A673 (cell line): ENCODE measurements at places on chromosomes 2 and 18.

DNA sequence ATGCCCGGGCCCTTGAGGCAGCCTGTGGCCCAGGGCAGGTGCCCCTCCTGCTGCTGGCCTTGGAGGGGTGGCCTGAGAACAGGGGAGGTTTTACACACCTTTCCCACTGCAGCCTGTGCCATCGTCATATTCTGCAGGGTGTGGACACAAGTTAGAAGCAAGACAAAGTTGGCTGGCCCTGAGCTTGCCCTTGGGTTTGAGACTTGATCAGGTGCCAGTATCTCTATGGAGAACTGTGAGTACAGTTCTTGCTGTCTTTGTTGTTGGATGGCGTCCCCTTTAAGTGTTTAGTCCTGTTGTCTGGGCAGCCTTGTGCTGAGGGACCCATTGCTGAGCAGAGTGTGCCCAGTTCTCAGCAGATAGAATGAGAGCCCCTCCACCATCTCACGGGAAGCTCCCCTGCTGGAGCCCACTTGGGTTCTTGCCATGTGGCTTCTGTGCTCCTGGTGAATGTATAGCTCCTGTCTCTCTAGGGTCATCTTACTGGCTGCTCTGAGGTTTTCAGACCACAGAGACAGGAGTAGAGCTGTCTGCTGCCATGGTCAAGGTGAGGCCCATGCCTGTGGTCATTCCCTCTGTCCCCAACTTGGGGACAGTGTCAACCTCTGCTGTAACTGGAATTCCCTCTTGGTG is 115.9 kb downstream of the SH3RF3 start:
- no peaks in the 10 kb centered on the region for H3K36me3 ChIP-seq
- no peak for DNase-seq
- H3K4me3 ChIP-seq, result no peak overlapping the region
- H3K4me1 ChIP-seq, result no peaks in the 10 kb centered on the region
- H3K27me3 ChIP-seq, result no peaks in the 10 kb centered on the region

- H3K36me3 ChIP-seq, result no peaks in the 10 kb centered on the region
- H3K27ac ChIP-seq, result no peak overlapping the region
- no peaks in the 10 kb centered on the region for H3K4me1 ChIP-seq
- no peak for DNase-seq
Measured at GRCh38 chr18:70276416-70277191, 12.2 kb upstream of the SOCS6 start.

GRCh38 chr2:148888986-148889385 is 14.0 kb downstream of the KIF5C start:
- H3K36me3 ChIP-seq, result no peaks in the 10 kb centered on the region
- no peak for DNase-seq
- peaks cover 53% of the 10 kb centered on the region for H3K27me3 ChIP-seq
- H3K27ac ChIP-seq, result no peak overlapping the region
- H3K4me3 ChIP-seq, result no peak overlapping the region

- H3K27ac ChIP-seq, result peak overlapping the region; percentile 75
- peak overlapping the region; percentile 61 for H3K4me3 ChIP-seq
- DNase-seq, result peak; percentile 91
Measured at GRCh38 chr2:55282110-55282917, 13.3 kb upstream of the MTIF2 start.

DNA sequence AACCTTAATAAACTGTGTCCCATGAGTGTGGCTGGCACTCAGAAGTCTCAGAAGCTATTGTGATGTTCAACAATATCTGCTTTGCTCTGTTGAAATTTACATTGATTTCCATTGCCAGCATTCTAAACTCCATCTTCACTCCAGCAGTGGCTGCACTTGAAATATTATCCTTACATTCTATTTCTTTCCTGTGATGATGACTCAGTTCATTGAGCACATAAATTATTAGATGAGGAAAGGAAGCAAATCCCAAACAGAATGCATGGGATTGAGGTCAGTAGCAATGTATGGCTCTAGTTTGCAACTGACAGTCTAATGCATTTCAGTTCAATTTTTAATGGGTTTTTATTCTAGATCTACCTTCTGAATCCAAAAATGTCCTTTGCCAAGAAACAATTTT is 92.4 kb upstream of the TTN start:
- no peaks in the 10 kb centered on the region for H3K36me3 ChIP-seq
- no peak for DNase-seq
- no peak overlapping the region for H3K4me3 ChIP-seq
- no peak overlapping the region for H3K27ac ChIP-seq

DNA sequence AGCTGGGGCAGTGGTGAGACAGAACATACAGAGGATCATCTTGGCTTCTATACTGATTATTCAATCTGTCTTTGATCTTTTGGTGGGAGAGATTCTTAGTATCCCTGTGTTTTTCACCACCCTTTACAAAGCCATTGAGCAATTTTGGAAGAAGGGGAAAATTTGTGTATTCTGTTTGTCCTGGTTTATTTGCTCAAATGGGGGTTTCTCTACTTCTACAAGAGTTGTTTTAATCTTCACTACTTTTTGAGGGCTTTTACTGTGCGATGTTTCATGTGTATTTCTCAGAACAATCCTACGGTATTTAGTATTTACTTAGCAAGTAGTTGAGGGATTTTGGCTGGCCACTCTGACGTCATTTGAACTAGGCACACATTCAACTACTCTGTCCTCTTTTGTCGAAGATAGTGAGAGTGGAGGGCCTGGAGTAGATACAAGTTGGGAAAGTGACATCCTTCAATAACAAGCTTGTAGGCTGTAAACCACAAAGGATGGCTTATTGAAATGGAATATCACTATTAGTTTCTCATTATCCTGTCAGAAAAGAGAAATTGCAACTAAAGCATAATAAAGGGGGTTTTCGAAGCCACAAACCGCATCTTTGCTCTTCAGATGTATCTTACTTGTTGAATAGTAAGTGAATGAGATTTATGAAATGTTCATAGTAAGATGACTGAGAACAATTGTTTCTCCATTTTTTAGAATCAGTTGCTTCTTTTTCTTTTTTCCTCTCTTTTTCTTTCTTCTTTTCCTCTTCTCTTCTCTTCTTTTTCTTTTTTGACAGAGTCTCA is 24.8 kb downstream of the FMNL2 start:
- no peak for DNase-seq
- H3K27me3 ChIP-seq, result no peaks in the 10 kb centered on the region
- H3K4me1 ChIP-seq, result peaks cover 8% of the 10 kb centered on the region

GRCh38 chr2:127535918-127536317 is 435 bp downstream of the MYO7B start:
- H3K4me3 ChIP-seq, result no peak overlapping the region
- no peaks in the 10 kb centered on the region for H3K4me1 ChIP-seq
- no peak for DNase-seq
- H3K27me3 ChIP-seq, result no peaks in the 10 kb centered on the region
- no peak overlapping the region for H3K27ac ChIP-seq

- H3K36me3 ChIP-seq, result no peaks in the 10 kb centered on the region
- no peak overlapping the region for H3K27ac ChIP-seq
- no peak overlapping the region for H3K4me3 ChIP-seq
- no peaks in the 10 kb centered on the region for H3K27me3 ChIP-seq
- no peaks in the 10 kb centered on the region for H3K4me1 ChIP-seq
Measured at GRCh38 chr2:203544402-203544801, 9.3 kb upstream of the RAPH1 start.
